ENCODE measurements at places on chromosomes 1 and 21. TPM values are rescaled to one million over a fixed set of nuclear protein-coding genes. Genes with fewer than 3 reads are reported as not detected.

The RABIF gene
- 13.4 TPM for total RNA-seq

The BEND5 gene
- total RNA-seq = 3.0 TPM

The EXTL1 gene
- total RNA-seq = not detected

The ALX3 gene
- not detected for total RNA-seq

The LCE3E gene
- not detected for total RNA-seq

The PTAFR gene
- 0.24 TPM for total RNA-seq

The NPHS2 gene
- total RNA-seq = not detected

The UBAP2L gene
- 284 TPM for total RNA-seq

The PHF13 gene
- 19.5 TPM for total RNA-seq

The ALDH4A1 gene
- total RNA-seq = 4.4 TPM

The SHISAL2A gene
- total RNA-seq = 6.0 TPM

The LEFTY1 gene
- 0.12 TPM for total RNA-seq

The TINAGL1 gene
- not detected for total RNA-seq

The MAP3K21 gene
- 1.8 TPM for total RNA-seq

The KCNK2 gene
- not detected for total RNA-seq

The YBEY gene
- total RNA-seq = 16.7 TPM

The FAM163A gene
- total RNA-seq = not detected

The NCDN gene
- 43.8 TPM for total RNA-seq

The ALDH9A1 gene
- total RNA-seq = 41.7 TPM

The SYCP1 gene
- not detected for total RNA-seq

The SPATA17 gene
- total RNA-seq = not detected

DNA sequence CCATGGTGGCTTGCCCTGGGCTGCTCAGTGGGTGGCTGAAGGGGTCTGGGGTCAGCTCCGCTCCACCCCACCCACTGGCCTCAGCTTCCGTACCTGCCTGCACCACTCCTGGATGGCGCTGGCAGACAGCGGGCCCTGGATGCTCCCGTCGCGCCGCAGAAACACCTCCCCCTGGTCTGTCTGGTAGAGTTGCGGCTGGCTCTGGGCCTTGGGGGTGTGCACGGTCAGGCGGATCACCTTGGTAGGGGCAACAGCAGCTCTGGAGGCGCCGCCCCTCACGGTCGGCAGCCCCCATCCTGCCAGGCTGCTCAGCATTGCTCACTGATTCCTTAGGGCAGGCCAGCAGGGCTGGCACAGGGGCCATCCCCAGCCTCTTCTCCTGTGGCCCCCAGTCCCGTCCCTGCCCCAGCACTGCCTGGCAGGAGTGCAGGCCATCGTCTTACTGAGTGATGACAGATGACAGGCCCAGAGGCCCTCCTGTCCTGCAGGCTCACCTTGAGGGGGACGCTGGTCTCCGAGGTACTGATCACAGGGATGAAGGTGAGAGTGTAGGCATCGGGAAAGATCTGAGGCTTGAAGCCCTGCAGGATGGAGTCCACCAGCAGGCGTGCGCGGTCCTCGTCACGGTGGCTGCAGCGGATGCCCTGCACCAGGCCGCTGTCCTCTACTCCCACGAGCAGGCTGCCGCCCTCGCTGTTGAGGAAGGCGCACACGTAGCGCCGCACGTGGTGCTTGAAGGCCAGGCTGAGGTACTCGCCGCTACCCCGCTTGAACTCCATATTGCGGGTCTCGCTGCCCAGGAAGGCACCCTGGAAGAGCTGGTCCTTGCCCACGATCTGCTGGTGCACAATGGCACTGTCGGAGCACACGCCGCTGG, 4.1 kb downstream of the SLFNL1 start:
- DNase-seq = no peak

DNA sequence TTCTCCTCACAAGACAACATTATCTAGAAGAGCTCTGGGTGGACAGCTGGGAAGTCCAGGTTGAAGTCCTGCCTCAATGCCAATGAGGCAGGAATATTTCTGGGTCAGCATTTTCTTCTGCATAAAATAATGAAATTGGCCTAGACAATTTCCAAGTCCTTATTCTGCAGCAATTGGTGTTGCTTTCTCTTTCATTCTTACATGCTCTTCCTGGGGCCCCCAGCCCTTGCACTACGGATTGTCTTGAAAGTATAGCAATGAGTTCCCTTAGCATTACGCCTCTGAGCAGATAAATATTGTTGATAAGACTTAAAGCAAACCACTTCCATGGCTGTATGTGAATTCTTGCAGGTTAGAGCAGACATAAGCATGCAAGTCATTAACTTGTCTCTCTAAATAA, 188.5 kb downstream of the TGFBR3 start:
- DNase-seq = peak; percentile 69

DNA sequence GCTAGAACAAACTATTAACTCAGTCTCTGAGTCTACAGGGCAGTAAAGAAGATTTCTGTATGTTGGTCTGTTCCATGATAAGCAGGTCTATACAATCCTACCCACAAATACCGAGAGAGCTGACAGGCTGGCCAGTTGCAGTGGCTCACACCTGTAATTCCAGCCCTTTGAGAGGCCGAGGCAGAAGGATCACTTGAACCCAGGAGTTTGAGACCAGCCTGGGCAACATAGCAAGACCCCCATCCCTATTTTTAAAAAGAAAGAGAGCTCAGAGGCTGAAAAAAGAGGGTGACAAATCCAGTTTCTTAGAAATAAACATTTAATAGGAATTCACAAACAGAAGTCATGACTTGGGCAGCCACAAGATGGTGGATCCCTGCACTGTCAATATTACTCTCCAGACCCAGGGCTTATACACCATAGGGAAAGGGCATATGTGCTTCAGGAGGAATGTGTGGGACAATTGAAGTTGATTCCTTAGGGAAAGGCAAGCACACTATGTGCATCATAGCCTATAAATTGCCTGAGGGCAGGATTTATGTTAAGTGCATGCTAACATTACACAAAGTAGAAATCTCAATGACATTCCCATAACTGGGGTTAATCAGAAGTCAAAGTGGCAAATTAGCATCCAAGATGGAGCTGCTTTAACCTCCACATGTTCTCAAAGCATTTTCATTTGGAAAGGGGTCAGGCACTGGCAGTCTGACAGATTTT, 66.8 kb downstream of the SLC16A1 start:
- no peak for DNase-seq

DNA sequence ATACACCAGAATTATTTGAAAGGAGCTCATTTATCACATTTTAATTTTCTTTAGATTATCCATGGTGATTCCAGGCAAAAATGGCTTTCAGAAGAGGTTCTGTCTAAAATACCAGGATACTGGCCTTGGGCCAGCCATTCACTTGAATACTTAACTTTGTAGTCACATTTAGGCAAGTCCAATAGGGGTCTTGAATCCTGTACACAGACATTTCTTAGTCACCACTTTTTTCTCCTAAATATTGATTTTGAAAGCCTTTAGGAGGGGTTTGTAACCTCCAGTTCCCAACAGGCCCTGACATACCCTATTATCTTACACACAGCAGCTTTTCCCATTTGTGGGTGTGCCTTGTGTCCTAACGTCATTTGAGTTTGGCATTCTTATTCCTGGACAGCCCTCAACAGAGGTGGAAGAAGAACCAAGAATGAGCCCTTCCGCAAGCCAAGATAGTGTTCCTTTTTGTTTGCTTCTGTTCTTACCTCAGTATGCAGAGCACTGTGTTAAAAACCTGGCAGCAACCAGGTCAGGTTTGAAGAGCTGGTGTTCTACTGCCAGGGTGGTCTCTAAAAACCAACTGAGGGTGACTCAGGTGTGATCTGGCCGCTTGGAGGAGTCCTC, 19.5 kb downstream of the MAP3K7CL start:
- DNase-seq = no peak

- DNase-seq = no peak
Observed at GRCh38 chr1:8228253-8228652, 89.7 kb upstream of the SLC45A1 start.

- no peak for DNase-seq
Observed at GRCh38 chr1:107776900-107777663, 187.9 kb downstream of the VAV3 start.

DNA sequence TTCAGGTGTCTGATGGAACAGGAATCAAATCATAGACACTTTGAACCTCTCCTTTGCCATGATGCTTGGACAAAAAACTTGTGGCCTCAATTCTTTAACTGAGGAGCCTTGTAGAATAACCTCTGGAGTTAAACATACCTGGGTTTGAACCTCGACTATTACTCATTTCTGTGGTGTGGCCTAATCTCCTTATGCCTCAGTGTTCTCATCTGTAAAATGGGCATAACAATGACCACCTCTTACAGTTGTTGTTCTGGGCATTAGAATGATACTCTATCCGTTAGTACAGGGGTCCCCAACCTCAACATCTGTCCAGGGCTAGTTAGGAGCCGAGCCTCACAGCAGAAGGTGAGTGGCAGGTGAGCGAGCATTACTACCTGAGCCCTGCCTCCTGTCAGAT, 137.2 kb downstream of the ROR1 start:
- DNase-seq = no peak

- DNase-seq = no peak
Observed at GRCh38 chr1:218673170-218673569, 328.0 kb downstream of the TGFB2 start.

DNA sequence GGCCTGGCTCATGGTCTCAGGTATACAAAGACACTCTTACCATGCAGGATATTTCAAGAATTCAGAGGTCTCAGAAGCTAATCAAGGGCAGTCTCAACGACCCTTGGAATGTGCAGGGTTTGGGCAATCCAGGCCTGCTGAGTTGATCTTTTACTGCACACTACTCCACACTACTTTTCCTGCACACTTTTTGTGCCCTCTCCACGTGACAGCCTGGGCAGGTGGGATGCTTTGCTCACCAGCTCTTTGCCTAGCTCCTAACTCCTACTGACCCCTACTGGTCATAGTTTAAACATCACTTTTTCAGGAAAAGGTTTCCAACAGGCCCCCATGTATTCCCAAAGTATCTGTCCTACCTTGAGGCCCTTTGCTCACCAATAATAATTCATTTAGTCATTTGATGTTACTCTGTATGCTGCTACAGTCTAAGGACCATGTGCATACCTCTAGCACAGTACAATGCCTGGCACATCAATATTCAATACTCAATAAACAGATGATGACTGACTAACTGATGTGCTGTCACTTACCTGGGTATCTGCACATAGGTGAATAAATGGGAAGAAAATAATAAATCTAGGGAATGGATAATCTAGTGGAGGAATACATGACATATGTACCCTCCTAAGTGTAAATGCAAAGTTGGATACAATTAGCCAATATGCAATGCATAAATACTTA, 9.6 kb downstream of the DUSP23 start:
- DNase-seq = no peak

- no peak for DNase-seq
Observed at GRCh38 chr1:79478160-79478559, 471.6 kb upstream of the ADGRL4 start.

GRCh38 chr1:117985973-117986372, 56.4 kb downstream of the WDR3 start:
- no peak for DNase-seq

DNA sequence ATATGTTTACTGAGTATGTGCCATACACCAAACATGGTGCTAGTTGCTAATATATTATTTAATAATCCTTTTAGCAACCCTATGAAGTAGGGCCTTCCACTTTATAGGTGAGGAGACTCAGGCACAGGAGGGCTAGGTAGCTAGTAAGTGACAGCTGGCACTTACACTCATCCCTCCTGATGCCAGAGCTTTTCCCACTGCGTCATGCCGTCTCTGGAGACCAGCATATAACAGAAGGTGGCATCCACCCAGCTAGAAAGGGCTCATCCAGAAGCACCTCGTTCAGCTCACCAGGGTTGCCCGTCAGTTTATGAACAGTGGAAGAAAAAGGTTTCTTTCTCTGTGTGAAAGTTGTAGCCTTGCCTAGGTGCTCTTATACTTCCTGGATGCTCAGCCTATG, 108.9 kb downstream of the NOS1AP start:
- no peak for DNase-seq

DNA sequence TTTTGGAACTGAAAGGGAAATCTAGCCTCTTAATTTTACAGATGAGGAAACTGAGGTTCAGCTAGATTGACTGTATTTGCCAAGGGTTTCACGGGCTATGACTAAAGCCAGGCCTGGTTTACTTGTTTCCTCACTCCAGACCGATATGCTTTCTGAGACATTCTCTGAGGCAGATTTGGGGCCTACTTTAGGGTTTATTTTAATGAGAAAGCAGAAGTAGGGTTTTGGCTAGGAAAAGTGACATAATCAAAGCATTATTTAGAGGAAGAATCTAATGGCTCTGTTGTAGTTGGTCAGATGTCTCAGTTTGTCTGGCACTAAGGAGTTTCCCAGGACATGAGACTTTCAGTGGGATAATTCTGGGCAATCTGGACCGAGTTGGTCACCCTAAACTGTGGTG, 1.5 kb upstream of the RPTN start:
- no peak for DNase-seq

- no peak for DNase-seq
Observed at GRCh38 chr1:182682898-182683501, 1.4 kb downstream of the RGS8 start.

DNA sequence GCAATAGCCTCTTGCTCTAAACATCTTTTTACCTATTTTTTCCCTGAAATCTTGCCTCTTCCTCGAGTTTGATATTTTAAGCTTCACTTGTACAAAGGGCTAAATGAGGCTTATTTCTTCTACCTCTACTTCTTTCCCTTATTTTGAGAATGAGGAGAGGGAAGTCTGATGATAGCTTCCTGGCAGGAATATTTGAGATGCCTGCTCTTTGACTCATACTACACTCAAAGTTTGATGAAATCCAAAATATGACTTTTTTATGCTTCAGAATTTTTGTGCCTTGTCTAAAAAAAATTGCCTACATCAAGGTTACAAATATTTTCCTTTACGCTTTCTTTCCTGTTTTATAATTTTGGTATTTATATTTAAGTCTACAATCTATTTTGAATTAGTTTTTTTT, 624.4 kb upstream of the PLXNA2 start:
- DNase-seq = no peak

DNA sequence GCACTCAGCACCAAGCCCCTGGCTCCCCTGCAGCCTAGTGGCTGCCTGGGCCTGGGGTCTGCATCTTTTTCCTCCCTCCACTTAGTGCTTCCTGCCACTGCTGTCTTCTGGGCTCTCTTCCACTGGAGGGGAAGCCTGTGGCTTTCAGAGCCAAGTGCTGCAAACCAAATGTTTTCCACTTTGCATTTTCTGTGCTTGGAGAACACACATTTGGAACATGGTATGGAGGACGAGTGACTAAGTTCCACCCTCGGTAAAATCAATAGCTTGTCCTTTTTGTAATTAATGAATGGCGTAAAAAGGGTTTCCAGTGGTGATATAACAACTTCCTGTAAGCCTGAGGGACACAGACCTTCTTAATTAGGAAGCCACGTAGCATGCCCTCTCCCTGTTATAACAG, 10.1 kb upstream of the GPR153 start:
- no peak for DNase-seq

- DNase-seq = peak; percentile 19
Observed at GRCh38 chr1:159921700-159922504, 3.4 kb downstream of the TAGLN2 start.

- DNase-seq = no peak
Observed at GRCh38 chr1:12272770-12273169, 42.9 kb downstream of the VPS13D start.

GRCh38 chr1:245751726-245752470, 597.1 kb downstream of the KIF26B start:
- DNase-seq = no peak

All from activated T-helper 1 cell treated with anti-CD3 and anti-CD28 coated beads, Interleukin-12 subunit alpha, Interleukin-12 subunit beta, Interleukin-2, Interleukin-4 antibody, amounts not matched to agents 30 ng/mL and 10 ng/mL and 1 ng/mL, durations not matched to agents 14 hours and 24 hours and 36 hours (primary cell).